ENCODE measurements at places on chromosomes 7 and 10.

- DNase-seq, result no peak
Observed at GRCh38 chr10:107032700-107033401, 131.7 kb downstream of the SORCS1 start.

DNA sequence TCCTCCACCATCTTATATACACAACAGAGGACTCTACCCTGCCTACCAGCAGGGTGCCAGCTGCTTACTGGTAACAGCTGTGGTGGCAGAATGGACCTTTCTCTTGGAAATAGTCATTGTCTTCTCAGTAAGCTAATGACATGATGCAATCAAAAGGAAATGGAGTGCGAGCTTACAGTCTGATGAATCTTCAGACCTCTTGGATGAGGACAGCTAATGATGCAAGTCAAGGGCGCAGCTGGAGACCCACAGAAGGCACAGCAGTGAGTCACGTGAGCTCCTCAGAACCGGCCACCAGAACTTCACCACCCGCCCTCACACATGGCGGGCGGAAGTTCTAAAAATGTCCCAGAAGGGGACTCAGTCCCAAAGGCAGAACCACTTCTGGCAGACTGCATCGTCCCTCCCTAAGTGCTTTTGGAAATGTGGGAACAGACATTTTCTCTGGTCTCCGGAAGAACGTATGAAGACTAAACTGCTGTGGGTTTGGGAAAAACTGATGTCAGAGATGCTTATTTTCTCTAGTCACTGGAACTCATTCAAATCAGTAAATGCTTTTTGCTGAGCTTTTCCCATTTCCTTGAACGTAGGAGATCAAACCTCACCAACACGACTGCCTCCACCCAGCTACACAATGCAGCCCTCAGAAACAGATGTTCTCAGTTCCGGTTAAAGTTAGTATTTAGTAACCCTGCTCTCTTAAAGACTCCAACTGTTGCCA is 96.4 kb downstream of the FAS start:
- no peak for DNase-seq

DNA sequence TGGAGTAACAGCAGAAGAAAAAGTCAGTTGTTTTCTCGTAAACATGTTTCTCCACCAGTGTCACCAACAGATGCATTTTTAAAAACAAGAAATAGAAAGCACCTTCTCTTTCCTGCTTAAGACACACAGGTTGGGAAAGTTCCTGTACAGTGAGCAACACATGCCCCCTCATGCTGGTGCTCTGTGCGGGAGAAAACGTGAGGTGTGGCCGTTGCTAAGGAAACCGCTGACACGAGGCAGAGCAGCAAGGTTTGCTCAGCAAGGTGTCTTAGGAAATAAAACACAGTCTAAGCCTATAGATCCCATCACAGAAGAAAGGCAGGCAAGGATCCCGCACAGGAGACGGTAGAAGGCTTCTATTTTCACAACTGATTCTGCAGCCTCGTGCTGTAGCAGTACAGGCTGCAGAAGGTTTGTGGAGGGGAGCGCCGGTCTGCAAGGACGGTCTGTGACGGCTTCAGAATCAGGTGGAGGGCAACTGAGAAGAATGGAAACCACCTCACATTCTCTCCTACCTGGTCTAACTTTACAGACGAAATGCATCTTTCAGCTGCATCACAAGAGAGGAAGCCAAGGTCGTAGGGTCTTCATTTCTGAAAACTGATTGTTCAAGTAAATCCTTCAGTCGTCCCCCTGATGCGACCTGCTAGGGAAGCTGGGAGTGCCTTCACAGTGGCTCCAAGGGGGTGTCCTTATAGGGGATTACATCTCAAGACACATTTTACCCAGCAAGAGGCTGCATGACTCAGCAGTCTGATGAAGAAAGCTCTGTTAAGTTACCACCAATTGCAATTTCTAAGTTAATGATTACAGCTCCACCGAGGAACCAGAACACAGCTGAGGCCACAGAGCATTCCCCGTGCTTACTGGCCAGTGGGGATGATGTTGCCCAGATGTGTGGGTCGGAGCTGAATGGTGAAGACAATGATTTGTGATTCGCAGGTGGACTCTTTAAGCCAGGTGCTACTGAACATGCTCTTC is 150.7 kb upstream of the KLF14 start:
- DNase-seq, result no peak

GRCh38 chr10:86956848-86957448 is 467 bp downstream of the MMRN2 start:
- no peak for DNase-seq

DNA sequence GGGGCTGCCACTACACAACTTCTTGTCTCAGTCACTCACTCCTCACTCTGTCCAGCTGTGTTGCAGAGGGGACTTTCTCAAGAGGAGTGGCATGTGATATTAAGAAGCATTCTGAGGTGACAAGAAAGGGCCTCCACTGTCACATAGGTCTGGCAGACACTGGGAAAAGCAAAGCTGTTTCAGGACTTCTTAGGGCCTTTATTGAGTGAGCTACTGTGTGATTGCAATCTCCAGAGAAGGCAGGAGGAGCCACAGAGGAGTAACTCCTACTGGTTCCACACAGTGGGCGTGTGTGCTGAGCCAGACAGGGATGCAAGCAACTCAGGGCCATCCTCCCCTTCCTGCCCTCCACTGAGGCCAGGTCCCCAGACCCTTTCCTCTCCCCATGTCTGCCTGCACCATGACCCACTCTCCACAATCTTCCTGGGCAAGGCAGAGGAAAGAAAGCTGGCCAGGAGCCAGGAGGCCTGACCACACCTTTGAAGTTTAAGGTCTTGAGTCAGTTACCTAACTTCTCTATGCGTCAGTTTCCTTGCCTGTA is 262.0 kb upstream of the ZMIZ1 start:
- DNase-seq, result no peak

- no peak for DNase-seq
Observed at GRCh38 chr10:47167591-47167990, 132.4 kb upstream of the GDF10 start.

GRCh38 chr10:114386452-114386851 is 17.9 kb downstream of the AFAP1L2 start:
- no peak for DNase-seq

- DNase-seq, result no peak
Observed at GRCh38 chr10:86090807-86091206, 275.8 kb downstream of the GRID1 start.

DNA sequence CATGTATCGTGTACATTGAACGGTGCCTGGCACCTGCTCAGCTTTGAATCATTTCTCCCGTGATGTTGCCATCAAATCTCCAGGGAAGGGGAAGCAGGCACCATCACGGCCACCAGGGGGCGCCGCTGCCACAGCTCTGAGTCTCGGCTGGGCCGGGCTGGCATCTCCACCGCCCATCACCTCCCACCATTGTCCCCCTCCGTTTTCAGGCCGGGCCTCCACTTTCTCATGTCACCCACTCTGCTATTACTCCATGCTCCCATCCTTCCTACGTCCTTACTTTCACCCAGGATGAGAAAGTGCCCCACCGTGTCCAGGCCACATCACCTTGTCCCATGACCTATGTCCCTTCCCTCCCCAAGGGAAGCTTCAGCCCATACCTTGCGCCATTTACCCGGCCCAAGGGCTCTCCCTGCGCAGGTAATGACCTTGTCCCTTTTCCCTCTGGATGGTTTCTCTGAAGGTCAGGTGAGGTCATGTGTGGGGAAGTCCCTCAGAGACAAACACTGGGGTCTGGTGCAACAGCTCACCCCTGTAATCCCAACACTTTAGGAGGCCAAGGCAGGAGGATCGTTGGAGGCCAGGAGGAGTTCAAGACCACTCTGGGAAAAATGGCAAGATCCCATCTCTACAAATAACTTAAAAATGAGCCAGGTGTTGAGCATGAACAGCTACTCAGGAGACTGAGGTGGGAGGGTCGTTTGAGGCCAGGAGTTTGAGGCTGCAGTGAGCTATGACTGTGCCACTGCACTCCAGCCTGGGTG is 31.8 kb upstream of the OCM2 start:
- DNase-seq, result no peak

GRCh38 chr10:21427804-21428481 is 97.5 kb downstream of the SKIDA1 start:
- DNase-seq, result no peak

- DNase-seq, result no peak
Observed at GRCh38 chr10:31188792-31189406, 130.1 kb upstream of the ZEB1 start.

- DNase-seq, result no peak
Observed at GRCh38 chr10:2936816-2937215, 130.5 kb upstream of the PFKP start.

- DNase-seq, result no peak
Observed at GRCh38 chr10:119391440-119392251, 150.9 kb downstream of the RGS10 start.

- DNase-seq, result no peak
Observed at GRCh38 chr7:131836733-131837132, 280.3 kb upstream of the PODXL start.

DNA sequence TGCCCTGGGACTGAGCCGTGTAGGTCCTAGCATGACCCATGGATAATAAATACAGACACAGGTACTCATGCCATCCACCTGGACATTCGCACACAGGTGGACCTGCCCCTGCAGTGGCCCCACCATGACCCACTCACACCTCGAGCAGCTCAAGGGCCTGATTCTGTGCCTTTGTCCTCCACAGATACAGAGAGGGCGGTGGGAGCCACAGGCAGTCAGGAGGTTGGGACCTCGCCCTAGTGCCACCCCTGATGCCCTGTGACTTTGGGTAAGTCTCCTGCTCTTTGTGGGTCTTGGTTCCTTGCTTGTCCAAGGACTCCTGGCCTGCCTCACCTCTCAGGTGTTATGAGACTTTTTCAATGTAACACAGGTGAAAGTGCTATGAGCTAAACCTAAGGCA is 42.9 kb downstream of the C10orf120 start:
- no peak for DNase-seq

GRCh38 chr10:42488416-42488815 is 150.0 kb downstream of the ZNF33B start:
- DNase-seq, result no peak

GRCh38 chr7:108497082-108497725 is 28.7 kb downstream of the PNPLA8 start:
- peak; percentile 10 for DNase-seq

DNA sequence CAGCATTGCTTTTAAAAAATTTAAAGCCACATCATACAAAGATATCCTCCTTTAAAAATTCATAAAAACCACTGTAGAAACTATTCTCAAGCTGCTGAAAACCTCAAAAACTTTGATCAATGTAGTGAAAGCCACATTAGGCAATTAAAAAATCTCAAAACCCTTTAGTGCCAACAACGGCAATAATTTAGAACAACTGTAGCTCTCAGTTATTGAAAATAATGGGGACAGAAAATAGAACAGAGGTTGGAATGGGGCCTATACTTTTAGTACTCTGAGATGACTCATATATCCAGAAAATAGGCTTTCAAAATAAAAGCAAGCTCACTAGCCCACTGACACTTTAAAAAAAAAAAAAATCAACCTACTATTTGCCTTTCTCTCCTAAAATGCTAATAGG is 87.5 kb downstream of the GSAP start:
- DNase-seq, result no peak

DNA sequence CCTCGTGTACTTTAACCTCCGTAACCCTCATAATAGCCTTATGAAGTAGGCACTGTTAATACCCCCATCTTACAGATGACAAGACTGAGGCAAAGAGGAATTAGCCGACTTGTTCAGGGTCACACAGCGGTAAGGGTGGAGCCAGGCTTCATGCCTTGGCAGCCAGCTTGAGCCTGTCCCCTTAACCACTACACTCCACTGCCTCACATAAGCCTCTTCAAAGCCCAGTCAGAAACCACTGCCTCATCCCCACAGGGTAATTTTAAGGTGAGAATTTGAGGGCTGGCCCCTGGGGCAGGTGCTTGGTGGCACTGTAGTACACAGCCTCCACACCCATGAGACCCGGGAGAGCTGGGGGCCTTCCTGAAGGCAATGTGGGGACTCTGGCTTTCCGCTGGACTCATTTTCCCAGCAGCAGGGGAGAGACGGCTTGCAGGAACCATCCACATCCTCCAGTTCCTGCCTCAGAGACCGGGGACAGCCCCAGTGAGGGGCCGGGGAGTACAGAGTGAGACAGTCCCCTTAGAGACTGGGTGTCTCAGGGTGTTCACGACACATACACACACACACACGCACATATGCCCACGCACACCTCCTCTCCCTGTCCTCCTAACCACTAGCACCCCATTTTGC is 7.6 kb upstream of the C10orf105 start:
- peak; percentile 59 for DNase-seq

GRCh38 chr10:86730227-86730626 is 26.2 kb upstream of the BMPR1A start:
- DNase-seq, result no peak

DNA sequence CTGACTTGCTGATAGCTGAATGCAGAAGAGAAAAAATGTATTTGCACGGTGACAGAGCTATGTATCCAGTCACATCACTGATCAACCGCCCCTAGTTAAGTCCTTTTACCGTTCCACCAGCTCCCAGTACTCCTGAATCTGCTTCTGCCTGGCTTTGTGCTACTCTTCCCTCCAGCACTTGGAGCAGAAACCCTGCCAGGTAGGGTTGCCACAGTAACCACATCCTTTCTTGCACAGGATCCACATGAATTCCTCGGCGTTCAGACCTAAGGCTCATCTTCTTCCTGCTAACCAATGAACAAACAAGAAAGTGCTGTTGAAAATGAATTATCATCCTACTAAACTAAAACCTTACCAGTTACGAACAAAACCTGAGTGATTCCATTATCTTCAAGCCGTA is 52.0 kb upstream of the KCTD7 start:
- DNase-seq, result no peak

DNA sequence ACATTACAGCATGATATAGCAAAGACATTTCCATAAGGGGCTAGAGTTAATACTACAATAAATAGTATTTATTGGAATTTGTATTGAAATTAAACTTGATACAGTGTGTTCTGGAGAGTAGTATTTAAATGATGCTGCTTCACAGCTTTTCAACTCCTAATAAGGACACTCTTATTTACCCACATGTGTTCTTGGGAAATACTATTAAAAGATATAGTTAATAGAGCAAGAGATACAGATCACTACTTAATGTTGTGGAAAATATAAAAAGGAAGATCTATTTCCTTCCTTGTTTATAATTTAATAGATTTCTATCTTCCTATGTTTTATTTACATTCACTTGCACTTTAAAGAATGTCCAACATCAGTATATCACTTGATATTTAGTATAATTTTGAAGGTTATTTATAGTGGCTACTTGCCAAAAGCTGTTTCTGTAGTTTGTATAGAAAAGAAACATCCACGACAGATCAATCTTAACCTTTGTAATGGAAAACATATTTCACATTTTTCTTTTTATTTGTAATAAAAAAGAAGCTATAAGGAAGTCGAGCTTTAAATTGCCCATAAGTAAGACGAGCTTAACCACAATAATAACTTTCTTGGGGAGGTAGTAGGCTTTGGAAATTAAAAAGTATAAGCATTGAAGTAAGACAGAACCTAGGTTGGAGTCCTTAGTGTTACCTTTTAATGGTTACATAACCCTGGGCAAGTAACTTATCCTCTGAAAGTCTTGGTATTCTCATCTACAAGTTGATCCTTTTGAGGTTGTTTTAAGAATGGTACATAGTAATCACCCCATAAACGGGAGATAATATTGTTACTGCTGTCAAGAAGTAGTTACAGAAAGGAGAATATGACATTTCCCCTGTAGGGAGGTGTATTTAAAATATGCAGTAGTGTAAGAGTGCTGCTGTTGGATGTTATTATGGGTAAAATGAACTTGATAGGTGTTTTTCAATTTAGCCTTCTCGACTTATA is 32.8 kb downstream of the CPED1 start:
- no peak for DNase-seq
